ENCODE measurements at places on chromosomes 5 and 9.

- no peak for DNase-seq
These were observed 7.3 kb downstream of the UCK1 start for GRCh38 chr9:131523451-131524435.

DNA sequence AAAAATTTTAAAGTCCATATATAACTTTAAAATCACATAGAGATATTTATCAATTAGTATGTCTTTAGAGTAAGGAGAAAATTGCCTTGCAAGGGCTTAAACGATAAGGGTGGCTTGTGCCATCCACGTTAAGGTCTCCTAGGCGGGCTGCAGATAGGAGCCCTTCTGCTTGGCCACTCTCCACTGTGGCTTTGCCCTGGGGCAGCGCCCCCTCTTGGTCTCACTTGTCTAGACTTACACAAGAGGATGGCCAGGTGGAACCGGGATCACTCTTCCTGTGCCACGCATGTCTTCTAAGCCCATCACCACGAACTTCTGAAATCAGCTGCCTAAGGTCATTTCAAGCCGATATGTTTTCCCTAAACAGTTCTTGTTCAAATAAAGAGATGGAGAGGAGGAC lies 2.9 kb downstream of the FPGS start:
- peak; percentile 73 for DNase-seq

- peak; percentile 57 for DNase-seq
These were observed 202.0 kb upstream of the KLF9 start for GRCh38 chr9:70616228-70616990.

GRCh38 chr5:111787006-111787405 lies 30.0 kb upstream of the NREP start:
- no peak for DNase-seq

DNA sequence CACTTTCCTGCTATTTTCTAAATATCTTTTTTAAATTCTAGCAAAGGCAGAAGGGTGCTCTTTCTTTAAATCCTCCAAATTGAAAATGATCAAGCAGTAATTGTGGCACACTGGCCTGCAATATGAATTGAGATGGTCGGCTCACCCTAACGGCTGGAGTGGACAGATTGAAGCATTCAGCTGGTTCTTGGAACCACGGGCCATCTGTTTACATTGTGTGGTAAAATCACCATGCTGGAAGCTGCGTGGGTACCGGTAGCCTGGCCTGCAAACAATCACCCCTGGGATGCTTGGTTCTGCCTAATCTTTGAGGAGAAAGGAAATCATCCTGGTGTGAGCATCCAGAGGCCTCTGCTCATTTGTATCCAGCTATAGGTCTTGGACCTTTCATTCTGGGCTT lies 289.3 kb downstream of the ZNF608 start:
- no peak for DNase-seq

DNA sequence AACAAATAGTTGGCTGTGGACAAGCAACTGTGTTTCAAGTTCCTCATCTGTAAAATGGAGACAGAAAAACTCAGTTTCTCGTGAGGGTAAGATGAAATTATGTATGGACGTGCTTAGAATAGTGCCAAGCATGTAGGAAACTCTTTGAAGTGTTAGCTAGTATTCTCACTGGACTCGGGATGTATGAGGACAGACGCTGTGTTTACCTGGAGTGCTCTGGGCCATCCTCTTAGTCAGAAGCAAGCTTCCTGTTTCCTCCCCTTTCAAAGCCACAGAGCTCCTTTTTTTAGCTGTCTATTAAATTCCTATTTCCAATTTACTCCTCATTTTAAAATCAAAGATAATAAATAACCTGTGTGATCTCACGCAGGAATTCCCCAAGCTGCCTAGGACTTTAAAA lies 23.8 kb upstream of the IQGAP2 start:
- DNase-seq: no peak

DNA sequence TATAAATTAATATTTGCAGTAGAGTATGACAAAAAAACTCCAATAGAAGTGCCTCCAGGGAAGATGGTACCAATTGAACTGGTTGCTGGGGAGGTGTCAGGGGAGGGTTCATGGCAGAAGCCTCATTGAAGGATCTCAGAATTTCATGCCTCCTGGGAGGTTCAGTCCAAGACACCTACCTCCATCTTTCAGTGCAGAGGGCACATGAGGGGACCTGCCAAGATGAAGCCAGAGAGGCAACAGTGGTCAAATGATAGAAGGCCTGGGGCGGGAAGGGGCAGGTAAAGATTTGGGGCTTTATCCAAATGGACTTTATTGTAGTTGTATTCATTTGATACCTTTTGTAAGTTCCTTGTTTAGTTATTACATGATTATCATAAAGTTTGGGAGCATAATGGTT lies 25.9 kb upstream of the KCNIP1 start:
- DNase-seq: no peak

GRCh38 chr5:6540111-6540827 lies 91.6 kb downstream of the UBE2QL1 start:
- DNase-seq: no peak

DNA sequence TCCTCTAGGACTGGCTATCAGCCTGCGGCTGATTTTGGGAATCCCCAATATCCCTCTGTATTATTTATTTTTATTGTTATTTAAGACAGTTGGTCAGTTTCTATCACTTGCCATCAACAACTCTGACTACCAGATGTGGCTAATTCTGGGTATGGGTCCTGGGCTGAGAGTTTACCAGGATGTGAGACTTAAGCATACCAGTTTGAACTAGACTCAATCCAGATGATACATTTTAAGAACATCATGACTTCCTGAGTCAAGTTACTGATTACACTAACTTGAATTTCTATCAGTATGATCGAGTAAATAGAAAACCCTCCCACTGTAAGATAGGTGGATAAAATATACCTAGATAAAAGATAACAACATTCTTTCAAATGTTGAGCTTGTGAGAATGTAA lies 634.0 kb downstream of the MAT2B start:
- no peak for DNase-seq

DNA sequence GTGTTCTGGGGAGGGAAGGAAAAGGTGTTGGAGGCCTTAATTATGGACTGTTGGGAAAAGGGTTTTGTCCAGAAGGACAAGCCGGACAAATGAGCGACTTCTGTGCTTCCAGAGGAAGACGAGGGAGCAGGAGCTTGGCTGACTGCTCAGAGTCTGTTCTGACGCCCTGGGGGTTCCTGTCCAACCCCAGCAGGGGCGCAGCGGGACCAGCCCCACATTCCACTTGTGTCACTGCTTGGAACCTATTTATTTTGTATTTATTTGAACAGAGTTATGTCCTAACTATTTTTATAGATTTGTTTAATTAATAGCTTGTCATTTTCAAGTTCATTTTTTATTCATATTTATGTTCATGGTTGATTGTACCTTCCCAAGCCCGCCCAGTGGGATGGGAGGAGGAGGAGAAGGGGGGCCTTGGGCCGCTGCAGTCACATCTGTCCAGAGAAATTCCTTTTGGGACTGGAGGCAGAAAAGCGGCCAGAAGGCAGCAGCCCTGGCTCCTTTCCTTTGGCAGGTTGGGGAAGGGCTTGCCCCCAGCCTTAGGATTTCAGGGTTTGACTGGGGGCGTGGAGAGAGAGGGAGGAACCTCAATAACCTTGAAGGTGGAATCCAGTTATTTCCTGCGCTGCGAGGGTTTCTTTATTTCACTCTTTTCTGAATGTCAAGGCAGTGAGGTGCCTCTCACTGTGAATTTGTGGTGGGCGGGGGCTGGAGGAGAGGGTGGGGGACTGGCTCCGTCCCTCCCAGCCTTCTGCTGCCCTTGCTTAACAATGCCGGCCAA lies 19.1 kb downstream of the PTGES2 start:
- no peak for DNase-seq

DNA sequence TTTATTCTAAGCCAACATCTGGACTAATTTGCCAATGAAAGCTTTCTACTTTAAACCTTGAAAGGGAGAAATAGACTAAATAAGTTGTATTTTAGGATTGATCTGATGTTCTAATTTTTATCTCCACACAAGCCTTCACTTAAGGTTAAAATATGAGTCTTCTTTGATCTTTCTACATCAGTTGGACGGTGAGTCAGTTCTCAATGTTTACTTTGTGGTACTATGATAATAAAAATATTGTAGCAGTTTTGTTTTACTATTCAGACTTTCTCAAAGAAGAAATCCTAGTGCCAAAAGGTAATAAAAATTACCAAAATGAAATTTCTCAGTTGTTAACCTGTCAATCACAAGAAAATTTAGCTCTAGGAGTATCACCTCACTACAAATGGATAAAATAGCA lies 203.5 kb upstream of the RGMB start:
- DNase-seq: no peak

GRCh38 chr5:122471031-122471751 lies 159.2 kb downstream of the SNCAIP start:
- no peak for DNase-seq

- no peak for DNase-seq
These were observed 81.7 kb upstream of the SPTLC1 start for GRCh38 chr9:92196909-92197308.

GRCh38 chr5:56026863-56027300 lies 32.1 kb upstream of the IL6ST start:
- no peak for DNase-seq

- peak; percentile 8 for DNase-seq
These were observed 32.5 kb downstream of the RAB14 start for GRCh38 chr9:121169094-121169601.
